T47D (cell line): ENCODE measurements at places on chromosomes 3 and 15.

DNA sequence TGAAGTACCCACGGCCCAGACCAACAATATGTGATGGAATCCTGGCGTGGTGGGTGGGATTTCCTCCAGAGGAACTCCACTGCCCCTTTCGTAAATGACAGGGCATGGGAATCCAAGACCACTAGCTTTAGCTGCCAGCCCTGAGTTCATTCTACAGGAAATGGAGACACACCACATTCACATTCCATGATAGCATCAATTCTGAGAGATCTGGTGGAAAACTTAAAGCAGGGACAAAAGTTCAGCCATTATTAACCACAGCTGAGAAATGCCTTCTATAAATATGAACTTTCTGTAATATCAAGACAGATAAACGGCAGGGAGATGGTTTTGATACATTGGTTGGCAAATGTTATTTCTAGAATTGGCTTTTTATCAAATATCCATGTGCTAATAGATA, 98.2 kb downstream of the FBN1 start:
- no peak for DNase-seq

DNA sequence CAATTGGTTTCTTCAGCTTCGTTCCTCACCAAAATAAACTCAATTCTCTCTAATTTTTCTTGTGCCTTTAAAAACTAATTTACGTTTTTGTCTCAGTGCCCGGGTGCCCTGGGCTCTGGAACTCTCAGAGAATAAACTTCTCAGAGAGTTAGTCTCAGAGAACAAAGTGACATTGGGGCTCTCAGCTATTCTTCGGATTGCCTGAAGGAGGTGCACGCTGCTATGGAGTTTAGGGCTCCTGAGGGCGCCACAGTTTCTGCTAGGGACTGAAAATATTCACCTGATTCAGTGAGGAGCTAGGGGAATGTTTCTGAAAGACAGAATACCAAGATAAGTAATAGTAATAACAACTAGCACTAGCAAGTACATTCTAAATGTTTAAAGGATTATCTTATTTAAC, 22.7 kb downstream of the ZIC4 start:
- no peak for DNase-seq

DNA sequence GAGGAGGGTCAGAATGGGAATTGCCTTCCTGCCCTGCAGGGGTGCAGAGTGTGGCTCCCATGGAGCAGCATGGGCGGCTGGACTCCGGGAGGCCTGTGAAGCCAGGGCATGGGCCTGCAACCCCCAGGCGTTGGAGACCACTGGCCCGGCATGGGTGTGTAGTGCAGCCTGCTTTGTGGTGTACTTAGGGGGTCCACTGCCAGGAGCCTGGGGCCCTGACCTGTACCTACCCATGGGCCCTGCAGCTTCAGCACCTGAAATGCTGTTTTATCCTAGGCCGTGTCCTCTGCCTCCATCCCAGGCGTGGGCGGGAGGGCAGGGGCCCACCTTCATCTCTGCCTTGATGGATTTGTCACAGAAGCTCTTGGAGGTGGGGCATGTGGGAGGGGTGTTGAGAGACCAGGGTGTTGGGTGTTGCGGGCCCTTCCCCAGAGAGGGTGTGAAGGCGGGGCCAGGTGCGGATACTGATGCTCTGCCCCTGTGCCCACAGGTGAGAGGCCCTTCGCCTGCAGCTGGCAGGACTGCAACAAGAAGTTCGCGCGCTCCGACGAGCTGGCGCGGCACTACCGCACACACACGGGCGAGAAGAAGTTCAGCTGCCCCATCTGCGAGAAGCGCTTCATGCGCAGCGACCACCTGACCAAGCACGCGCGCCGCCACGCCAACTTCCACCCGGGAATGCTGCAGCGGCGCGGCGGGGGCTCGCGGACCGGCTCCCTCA, 45.0 kb downstream of the KLF13 start:
- DNase-seq, result no peak

- no peak for DNase-seq
Measured at GRCh38 chr3:197554196-197554561, 1.6 kb downstream of the BDH1 start.

DNA sequence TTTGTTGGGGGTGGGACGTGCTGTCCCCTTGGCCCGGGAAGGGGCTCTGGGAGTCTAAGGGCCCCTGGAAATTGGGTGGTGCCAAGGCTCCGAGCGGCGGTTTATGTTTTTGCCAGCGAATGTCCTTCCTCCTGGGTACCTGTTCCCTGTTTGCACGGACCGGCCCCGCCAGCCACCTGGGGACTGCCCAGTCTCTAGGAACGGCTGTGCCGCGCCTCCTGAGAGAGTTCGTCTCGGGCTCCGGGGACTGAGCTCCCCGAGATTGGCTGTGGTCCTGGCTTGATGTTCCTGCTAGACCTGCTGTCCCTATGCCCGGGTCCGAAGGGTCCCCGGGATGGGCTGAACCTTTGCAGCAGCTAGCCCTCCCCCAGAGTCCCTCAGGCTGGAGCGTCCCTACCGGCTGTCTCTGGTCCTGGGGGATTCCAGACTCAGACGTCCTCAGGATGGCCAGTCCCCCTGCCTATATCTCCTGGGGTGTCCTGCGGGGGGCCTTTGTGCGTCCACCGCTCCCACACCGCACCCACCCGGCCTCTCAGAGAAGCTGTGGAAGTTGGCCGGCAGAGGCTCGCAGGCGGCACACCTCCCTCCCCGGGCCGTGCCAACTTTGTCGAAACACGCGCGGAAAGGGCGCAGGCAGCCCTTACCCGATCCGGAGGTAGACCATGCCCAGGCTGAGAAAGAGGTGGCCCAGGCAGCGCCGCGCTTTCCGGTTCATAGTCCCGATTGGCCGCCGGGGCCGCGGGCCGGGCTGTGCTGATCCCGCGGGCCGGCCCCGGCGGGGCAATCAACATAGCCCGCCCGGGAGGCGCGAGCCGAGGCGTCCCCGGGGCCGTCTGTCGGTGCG, 547 bp downstream of the WNT7A start:
- no peak for DNase-seq

DNA sequence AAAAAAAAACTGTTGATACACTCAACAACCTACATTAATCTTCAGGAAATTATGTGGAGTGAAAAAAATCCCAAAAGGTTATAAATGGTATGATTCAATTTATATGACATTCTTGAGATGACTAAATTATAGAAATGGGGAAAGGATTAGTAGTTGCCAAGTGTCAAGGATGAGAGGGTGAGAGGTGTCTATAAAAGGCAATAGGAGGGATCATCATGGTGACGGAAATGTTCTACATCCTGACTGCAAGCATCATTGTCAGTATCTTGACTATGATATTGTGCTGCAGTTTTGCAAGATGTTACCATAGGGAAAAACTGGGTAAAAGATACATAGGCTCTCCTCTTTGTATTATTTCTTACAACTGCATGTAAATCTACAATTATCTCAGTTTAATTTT, 125.6 kb downstream of the FRMD5 start:
- DNase-seq, result no peak

DNA sequence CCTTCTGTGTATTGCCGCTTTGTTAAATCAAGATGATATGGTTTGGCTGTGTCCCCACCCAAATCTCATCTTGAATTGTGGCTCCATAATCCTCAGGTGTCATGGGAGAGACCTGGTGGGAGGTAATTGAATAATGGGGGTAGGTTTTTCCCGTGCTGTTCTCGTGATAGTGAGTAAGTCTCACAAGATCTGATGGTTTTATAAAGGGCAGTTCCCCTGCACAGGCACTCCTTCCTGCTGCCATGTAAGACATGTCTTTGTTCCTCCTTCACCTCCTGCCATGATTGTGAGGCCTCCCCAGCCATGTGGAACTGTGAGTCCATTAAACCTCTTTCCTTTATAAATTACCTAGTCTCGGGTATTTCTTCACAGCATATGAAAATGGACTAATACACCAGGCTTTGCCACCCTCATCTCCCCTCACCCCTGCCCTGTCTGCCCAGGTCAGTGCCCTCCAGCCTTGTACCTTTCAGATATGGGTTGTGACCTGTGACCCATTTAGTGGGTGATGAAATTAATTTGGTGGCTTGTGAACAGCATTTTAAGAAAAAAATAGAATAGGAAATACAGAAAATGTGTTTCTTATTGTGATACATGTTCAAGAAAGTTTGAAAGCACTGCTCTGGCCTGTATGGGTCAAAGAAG, 56.1 kb upstream of the MCF2L2 start:
- DNase-seq, result no peak

DNA sequence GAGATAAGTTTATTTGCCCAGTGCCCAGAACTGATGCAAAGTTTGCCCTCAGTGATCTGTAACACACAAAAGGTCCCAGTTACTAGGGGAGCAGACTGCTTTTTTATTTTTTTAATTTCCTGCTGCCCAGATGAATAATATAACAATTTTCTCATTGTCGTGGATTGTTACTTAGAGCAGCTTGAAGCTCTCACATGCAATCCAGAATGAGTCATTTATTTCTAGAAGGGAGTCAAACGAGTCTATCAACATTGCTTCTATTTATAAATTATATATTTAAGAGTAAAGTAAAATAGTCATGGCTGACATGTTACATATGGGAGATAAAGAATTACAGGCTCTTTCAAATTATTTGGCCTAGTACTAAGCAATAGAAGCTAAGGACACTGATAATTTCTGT, 41.3 kb downstream of the MEIS2 start:
- DNase-seq, result peak; percentile 38

GRCh38 chr3:187746442-187747281, 1.4 kb upstream of the BCL6 start:
- DNase-seq, result no peak

DNA sequence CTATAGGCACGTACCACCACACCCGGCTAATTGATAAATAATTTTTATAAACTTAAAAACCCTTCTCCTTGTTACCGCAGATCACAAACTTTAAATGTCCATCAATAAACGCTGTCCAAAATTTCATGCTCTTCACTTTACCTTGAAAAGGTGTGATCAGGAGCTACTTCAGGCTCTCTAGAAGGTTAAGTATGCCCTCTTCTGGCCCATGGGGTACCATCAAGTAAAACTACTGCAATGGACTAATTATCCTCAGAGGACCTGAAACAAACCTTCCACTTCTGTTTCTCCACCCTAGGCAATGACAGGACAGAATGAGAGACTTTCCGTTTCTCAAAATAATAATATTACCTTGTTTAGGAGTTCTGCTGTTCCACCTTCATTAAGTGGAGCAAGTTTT, 9.2 kb downstream of the LZTFL1 start:
- DNase-seq, result peak; percentile 18

- DNase-seq, result no peak
Measured at GRCh38 chr3:70224337-70224736, 88.1 kb downstream of the MDFIC2 start.

- no peak for DNase-seq
Measured at GRCh38 chr15:65772930-65773329, 19.2 kb downstream of the DENND4A start.

GRCh38 chr3:33067484-33067883, 29.5 kb downstream of the GLB1 start:
- no peak for DNase-seq
